ENCODE measurements at places on chromosomes 6 and 20.

DNA sequence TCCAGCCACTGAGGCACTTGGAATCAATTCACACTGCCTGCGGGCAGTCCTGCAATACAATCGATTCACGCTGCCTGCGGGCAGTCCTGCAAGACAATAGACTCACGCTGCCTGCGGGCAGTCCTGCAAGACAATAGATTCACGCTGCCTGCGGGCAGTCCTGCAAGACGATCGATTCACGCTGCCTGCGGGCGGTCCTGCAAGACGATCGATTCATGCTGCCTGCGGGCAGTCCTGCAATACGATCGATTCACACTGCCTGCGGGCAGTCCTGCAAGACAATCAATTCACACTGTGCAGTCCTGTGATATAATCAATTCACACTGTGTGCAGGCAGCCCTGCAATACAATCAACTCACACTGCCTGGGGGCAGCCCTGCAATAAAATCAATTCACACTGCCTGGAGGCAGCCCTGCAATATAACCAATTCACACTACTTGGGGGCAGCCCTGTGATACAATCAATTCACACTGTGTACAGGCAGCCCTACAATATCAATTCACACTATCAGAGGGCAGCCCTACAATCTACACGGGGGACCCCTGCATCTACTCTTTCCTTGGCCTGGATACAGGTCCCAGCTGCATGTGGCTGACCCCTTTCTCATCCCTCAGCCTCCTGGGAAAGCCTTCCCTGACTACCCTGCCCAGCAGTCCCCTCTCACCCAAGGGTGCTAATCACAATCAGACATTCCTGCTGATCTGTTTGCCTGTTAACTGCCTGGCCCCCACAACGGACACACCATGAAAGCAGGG, 10.4 kb downstream of the TAF4 start:
- no peak for DNase-seq

GRCh38 chr20:17538517-17539170, 7.5 kb upstream of the BFSP1 start:
- DNase-seq = no peak

DNA sequence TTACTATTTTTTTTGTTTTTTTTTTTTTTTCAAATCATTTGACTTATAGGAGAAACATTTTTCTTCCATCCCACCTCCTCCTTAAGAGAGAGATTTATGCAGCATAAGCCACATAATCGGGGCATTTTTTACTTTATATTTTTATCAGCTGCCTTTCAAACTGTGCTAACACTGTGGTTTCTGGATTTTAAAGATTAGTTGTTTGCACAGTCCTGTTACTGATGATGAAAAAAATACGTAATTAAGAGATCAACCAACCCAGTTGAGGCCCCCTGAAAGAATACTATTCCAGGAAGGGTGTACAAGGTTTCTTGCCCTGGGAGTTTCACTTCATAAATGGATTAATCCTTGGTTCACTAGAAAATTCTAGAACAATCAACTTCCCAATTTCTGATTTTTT, 68.3 kb downstream of the MMS22L start:
- DNase-seq = no peak

DNA sequence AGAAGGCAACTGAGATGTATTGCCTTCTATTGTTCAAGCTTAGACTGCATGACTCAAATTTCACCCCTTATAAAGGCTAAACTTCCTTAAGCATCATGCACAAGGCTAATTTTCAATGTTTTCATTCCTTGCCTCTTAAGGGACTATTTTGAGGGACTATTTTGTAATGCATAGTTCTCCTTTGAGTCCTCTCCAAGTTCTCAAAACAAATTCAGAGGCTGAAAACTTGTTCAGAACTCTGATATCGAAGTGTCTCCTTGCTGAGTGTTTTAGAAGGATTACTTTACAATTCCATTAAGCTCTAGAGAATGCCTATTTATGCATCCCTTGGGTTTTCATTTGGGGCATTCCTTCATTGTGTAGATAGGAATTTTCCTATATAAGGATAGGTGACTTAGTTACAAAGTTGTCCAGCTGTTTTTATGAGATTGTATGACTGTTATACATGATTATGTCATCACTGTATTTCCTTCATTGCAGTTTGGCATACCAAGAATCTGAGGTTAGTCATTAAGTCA, 41.7 kb downstream of the COL19A1 start:
- no peak for DNase-seq

DNA sequence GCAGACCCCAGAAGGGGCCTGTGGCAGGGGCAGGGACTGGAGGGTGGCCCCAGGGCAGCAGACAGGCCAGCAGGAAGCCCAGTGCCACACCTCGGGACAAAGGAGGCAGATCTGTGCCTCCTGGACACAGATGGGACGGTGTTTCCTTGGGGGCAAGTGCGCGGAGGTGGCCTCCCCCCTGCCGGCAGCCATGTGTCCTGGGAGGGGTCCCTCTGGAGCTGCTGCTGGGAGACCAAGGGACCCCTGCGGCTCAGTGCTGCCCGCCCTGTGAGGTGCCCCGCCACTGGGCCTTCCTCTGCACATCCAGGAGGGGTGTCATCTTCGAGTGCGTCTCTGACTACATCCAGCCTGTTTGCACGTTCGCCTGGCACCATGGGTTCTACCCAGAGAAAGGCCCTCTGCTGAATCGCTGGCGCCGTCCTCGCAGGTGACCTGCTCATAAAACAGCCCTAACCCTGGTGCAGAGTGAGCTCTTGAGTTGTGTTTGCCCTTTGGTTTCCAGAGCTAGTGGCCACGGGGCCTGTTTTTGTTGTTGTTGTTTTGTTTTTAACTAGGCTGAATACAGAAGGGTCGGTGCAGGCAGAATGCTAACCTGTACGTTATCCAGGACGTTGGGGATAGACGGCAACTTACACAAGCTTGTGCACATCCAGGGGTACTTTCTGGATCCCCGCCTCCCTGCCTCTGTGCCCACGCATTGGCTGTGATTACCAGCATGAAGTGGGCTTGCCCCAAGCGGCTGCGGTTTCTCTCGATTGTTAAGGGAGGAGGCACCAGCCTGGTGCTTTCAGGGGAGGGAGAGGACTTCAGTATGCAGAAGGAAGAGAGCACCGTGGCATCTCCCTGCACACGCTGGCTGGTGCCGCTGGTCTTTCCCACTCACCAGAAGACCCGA, 1.3 kb upstream of the KCNQ2 start:
- DNase-seq = no peak

DNA sequence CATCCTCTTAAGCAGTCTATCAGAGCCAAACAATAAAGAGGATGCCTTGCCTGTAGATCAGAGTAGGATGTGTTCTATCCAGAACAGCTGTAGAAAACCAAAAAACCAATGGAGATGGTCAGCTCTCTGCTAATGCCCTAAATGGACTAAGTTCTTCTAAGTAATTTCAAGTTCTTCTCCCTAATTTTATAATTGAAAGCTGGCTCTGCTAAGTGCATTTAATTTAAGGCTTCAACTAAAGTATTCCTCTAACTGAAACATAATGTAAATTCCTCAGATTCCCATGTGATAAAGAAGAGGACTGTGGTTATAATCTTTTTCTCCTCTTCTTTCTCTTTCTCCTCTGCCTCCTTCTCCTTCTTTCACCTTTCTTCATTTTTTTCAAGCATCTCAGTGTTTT, 709.5 kb downstream of the KIF16B start:
- DNase-seq = no peak

- DNase-seq = no peak
These were observed 1.3 kb downstream of the CD24 start for GRCh38 chr6:106973018-106973835.

GRCh38 chr6:90195094-90195829, 101.4 kb downstream of the BACH2 start:
- DNase-seq = no peak

GRCh38 chr6:52735071-52735470, 28.2 kb downstream of the GSTA2 start:
- DNase-seq = no peak

DNA sequence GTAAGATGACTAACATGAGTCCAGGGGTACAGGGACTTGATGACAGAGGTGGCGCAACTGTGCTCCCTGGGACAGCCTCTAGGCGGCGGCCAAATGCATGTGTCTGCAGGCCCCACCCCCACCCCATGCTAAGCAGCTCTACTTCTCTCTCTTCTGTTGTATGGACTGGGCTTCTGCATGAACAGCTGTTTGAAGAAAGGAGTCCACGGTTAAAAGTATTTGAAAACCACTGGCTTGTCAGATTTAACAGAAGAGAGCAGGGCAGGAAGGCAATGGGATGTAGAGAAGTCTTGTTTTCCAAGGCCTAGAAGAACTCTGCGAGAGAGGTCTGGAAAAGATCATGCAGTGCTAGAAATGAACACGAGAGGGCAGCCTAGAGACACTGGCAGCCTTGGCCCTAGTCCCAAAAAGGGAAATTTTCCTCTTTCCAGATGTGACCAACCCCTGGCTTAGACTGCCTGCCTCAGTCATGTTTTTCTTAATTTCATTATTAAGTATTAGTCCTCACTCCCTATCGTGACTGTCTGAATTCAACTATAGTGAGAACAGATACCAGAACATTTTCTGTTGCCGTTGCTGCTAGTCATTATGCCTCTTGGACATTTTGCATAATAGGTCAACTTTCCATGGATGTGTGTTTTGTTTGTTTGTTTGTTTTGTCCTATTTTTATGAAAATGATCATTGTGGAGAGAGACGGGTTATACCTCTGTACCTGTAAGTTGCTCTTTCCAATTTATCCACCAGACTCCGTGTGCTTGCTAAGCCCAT, 265.0 kb downstream of the ADGRG6 start:
- DNase-seq = peak; percentile 47

DNA sequence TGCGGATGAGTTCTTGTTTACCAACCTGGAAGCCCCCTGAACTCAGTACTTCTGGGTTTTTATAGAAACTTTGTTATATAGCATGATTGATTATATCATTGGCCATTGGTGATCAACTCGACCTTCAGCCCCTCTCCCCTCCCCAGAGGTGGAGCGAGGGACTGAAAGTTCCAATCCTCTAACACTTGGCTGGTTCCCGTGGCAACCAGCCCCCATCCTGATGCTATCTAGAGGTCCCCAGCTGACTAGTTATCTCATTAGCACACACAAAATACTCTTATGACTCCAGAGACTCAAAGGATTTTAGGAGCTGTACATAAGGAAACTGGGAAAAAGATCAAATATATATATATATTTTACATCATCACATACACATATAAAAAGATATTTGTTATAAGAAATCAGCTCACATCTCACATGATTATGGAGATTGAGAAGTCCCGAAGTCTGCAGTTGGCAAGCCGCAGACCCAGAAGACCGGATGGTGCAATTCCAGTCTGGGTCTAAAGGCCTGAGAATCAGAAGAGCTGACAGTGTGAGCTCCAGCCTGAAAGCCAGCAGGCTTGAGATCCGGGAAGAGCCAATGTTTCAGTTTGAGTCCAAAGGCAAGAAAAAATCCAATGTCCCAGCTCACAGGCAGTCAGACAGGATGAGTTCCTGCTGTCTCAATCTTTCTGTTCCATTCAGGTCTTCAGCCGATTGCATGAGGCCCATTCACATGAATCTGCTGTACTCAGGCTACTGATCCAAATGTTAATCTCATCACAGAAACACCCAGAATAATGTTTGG, 179.3 kb upstream of the DTNBP1 start:
- no peak for DNase-seq

- no peak for DNase-seq
These were observed 40.4 kb downstream of the TRAM2 start for GRCh38 chr6:52536424-52536916.

GRCh38 chr6:84871925-84872324, 107.5 kb upstream of the TBX18 start:
- DNase-seq = no peak

- DNase-seq = peak; percentile 26
These were observed 55.0 kb upstream of the HLA-A start for GRCh38 chr6:29887330-29887818.

DNA sequence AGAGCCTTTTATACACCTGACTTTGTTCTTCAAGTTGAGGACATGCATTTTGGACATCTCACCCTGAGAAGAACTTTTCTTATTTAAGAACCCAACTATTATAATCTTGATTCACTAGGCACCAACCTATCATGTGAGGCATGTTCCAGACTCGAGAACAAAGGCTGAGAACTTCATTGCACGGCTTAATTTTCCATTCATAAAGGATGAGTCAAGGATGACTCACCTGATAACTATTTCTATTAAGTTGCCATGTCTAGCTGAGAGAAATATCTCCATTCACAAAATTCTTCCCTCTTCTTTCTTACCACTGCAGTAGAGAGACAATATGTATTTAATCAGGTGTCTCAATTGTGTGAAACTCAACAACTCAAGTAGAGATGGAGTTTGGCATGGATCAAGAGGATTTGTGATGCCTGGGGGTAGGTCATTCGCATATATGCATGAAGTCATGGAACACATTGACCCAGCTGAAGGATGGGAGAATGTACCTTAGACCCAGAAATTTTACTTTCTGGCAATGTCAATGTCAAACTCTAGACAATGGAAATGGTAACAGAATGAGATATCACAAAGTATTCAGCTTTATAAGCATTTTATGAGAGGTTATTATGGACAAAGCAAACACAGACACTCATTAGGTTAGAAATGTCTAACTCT, 208.7 kb upstream of the PRND start:
- no peak for DNase-seq

GRCh38 chr6:170037541-170038250, 253.2 kb downstream of the DLL1 start:
- DNase-seq = no peak

GRCh38 chr6:14711056-14711703, 534.7 kb upstream of the JARID2 start:
- DNase-seq = peak; percentile 34

GRCh38 chr6:166341977-166342348, 382 bp downstream of the SFT2D1 start:
- no peak for DNase-seq

DNA sequence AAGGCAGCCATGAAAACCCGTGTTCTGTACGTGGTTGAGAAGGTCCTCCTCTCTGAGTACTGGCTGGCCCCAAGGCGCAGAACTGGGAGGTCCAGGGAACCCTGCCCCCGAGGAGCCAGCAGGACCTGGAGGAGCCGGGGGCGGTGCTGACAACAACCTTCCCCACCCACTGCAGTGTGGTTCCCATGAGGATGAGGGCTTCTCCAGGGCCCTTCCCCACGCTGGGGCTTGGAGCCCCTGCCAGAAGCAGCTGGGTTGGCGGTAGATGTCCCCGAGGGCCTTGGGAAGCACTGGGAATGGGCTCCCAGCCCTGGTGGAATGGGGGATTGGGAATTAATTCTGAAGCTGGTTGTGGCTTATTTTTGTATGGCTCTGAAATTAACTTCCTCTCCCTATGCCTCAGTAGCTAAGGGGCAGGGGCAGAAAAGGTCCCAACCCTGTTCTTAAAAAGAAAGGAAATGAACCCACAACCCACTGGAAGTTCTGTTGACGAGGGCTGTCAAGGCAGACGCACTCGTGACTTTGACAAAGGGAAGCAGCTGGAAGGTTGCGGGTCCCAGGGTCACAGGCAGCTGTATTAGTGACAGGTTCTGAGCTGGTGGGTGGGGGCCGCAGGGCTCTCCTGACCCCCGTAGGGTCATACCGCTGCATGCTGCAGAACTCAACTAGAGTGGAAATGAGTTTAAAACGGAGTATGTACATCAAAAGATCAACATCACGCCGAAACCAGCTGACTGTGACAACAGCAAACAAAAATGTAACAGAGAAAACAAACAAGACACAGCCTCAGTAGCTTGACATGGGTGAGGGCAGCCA, 13.9 kb upstream of the HELZ2 start:
- no peak for DNase-seq

Data from activated CD4-positive, alpha-beta T cell treated with anti-CD3 and anti-CD28 coated beads, Interleukin-2, amount 50 U/mL, for 4 hours (primary cell).